ENCODE measurements at places on chromosomes 5 and 9.

DNA sequence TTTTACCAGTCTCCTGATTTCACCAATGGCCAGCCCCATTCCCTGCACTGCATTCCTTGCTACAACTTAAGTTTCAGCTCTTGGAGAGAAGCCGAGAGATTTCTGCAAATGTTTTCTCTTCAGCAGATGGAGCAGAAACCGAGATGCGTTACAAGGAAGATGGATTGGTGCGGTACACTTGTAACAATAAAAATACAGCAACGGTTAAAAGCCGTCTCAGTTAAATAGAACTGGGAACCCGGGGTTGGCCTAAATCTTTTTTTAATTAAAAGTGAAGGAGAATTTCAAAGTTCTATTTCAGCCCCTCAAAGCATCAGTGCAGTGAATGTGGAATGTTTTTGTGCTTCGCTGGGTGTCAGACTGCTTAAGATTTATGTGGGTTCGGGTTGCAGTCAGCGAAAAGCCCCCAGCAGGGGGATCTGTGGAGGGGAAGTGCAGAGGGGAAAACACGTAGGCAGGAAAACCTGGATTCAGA, 19.8 kb downstream of the BRINP1 start:
- DNase-seq: no peak

DNA sequence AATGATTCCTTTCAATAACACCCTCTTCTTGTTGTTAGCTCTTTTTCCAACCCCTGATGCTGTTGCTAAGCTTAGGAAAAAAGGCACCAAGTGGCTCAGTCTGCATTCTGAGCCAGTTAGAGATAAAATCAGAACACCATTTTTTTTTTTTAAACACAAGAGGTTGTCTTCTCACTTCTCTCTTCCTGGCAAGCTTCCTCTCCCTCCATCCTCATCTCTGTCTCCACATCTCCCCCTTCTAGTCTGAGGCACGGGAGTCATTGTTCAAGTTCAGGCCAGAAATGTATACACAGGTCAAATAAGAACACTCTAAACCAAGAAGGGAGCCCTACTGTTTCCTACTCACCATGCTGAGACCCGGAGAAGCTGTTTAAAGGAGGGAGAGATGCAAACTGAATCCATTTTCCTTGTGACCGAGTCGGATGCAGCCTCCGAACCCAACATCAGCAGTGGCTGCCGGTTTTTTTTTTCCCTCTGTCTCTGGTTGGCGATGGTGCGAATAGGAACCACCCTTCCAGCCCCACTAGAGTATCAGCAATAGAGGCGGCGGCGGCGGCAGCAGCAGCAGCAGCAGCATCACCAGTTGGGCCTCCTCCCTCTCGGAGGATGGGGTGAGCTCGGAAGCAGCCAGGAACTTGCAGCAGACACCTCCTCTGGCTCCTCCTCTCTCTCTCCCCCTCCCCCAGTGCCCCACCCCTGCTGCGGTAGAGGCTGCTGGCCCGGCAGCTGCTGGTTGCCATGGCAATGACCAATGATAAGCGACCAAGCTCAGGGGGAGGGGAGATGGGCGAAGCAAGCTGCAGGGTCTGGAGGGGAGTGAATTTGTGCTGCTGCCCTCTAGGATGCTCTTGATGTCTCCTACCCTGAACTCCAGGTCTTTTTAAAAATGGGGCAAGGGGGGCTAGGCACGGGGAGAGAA, at the start of gene JAKMIP2:
JAKMIP2 (minus strand) TSS at position 619 of the 919 bp plus-strand sequence. CDS start 110,922 bp downstream, outside the sequence.
- peak; percentile 98 for DNase-seq

DNA sequence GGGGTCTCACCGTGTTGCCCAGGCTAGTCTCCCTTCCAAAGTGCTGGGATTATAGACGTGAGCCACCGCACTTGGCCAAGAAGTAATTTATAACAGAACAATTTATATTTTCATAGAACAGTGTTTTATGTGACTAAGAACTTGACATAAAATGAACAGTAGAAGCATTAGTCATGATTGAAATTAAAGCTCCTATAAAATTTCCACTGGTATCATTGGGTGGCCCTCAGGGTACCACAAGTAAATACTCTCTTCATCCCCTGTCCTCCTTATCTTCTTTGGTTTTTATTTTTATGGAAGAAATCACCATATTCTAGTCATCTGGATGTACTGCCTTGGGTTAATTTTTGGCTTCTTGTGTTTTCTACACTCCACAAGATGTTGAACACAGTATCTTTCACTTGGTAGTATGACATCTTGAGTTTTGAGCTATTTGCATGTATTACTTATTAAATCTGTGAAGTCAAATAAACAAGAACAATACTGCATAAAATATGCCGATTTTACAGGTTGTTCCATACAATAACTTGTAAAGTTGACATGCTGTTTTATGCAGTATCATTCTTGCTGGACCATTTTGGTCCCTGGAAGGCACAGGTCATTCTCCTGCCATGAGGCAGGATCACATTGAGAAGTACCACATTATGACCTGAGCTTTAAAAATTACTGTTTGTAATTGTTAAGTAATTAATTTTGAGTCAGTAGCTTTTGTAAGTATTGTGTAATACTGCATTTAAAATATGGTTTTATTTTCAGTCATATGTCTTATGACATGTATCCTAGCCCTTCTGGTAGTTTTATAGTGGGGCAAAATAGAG, 24.4 kb downstream of the LMNB1 start:
- DNase-seq: no peak

- DNase-seq: no peak
Observed at GRCh38 chr5:62596691-62597090, 18.1 kb downstream of the LRRC70 start.

DNA sequence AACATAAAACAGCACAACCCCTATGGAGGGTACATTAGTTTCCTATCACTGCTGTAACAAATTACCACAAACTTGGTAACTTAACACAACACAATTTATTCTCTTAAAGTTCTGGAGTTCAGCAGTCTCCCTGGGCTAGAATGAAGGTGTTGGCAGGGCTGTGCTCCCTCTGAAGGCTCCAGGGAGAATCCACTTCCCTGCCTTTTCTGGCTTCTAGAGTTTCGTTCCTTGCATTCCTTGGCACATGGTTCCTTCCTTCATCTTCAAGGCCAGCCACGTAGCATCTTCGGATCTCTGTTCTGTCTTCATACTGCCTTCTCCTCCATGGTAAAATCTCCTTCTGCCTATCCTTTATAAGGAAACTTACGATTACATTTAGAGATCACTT, 25.0 kb upstream of the GSN start:
- no peak for DNase-seq

DNA sequence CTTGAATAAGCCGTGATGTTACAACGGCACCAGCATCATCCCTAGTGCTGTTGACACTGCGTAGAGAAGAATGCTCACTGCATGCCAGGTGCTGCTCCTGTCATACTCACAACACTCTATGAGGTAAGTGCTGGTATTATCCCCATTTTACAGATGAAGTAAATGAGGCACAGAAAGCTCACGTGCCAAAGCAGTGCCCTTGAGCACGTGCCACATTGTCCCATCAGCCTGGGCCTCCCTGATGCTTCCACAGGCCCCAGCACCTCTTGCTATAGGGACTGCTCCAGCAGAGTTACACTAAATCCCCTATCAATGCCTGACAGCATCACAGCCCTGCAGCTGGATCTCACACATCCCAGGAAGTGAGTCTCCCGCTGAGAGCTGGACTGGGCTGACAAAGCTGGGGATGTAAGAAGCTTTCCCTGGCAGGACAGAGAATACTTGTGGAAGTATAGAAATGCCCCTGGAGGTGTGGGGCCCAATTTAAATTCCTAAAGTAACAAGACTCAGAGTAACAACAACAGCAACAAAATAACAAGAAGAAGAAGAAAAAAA, 216.1 kb downstream of the FSTL4 start:
- DNase-seq: no peak

GRCh38 chr9:102225841-102226441, 487.5 kb upstream of the GRIN3A start:
- no peak for DNase-seq

DNA sequence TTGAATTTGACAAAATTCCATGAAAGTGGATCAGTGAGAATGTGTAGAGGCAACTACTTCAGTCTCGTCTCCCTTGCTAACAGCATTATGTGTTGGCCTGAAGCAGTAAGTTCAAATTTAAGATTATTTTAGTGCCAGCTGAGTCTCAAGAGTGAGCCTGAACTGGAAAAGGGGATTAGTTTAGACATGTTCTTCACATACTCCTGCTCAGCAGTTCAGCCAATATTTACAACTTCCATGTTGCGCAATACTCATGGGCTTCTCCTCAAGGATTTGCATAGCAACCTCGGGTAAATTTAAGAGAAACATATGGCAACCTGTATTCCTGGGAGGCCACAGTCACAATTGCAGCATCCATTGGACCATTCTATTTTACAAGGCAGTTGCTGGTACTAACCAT, 553.8 kb downstream of the PTPRD start:
- DNase-seq: no peak

GRCh38 chr9:129435988-129436717, 184.7 kb downstream of the C9orf50 start:
- no peak for DNase-seq

- peak; percentile 43 for DNase-seq
Observed at GRCh38 chr5:173888473-173889131, 453 bp downstream of the CPEB4 start.

GRCh38 chr5:64145216-64145895, 20.3 kb upstream of the RNF180 start:
- DNase-seq: no peak

GRCh38 chr9:111438541-111439235, 45.5 kb downstream of the ECPAS start:
- DNase-seq: no peak

DNA sequence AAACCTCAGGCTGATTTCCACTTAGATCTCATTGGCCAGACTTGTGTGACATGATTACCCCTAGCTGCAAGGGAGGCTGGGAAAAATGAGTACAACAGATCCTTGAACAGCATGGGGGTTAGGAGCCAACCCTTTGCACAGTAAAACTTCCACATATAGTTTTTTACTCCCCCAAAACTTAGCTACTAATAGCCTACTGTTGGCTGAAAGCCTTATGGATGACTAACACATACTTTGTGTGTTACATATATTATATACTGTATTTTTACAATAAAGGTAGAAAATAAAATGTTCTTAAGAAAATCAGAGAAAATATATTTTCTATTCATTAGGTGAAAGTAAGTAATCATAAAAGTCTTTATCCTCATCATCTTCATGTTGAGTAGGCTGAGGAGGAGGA, 217.4 kb downstream of the NMUR2 start:
- no peak for DNase-seq

GRCh38 chr5:40332970-40333369, 346.7 kb upstream of the PTGER4 start:
- peak; percentile 11 for DNase-seq

- DNase-seq: no peak
Observed at GRCh38 chr5:116440457-116441001, 134.1 kb downstream of the SEMA6A start.

DNA sequence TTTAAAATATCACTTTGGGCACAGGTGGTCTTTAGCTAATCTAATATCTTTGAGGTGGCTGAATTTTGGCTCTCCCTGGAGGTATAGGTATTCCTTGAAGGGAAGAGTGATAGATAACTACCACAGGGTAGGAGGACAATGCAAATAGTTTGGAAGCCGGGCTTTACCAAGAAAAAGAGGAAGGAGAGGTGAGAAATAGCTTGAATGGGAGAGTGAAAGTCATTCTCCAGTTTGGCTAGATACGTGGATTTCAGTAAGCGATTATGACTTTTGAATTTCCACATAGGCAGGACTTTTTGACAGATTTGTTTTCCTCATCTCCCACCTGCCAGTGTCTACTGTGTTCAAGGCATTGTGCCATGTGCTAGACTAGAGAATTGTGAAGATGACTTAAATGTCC, 45.5 kb downstream of the RASA1 start:
- DNase-seq: peak; percentile 37

DNA sequence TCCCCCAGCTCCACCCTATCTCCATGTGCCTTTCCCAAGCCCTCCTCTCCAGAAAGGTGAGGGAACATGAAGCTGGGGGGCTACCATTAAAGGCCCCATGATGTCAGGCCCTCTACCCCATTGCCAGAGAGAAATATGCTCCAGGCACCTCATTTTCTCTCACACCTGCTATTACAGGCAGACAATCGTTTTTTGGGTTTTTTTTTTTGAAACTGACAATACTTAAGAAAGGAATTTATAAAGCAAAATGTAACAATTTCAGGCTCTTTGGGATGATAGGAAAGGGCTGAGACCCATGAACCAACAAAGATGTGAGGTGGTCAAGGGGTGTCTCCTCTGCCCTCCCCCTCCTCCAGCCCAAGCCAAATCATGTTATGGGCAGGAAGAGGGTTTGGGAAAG, 1.5 kb upstream of the GFRA3 start:
- no peak for DNase-seq

- peak; percentile 62 for DNase-seq
Observed at GRCh38 chr5:81856948-81857928, 106.3 kb upstream of the SSBP2 start.

DNA sequence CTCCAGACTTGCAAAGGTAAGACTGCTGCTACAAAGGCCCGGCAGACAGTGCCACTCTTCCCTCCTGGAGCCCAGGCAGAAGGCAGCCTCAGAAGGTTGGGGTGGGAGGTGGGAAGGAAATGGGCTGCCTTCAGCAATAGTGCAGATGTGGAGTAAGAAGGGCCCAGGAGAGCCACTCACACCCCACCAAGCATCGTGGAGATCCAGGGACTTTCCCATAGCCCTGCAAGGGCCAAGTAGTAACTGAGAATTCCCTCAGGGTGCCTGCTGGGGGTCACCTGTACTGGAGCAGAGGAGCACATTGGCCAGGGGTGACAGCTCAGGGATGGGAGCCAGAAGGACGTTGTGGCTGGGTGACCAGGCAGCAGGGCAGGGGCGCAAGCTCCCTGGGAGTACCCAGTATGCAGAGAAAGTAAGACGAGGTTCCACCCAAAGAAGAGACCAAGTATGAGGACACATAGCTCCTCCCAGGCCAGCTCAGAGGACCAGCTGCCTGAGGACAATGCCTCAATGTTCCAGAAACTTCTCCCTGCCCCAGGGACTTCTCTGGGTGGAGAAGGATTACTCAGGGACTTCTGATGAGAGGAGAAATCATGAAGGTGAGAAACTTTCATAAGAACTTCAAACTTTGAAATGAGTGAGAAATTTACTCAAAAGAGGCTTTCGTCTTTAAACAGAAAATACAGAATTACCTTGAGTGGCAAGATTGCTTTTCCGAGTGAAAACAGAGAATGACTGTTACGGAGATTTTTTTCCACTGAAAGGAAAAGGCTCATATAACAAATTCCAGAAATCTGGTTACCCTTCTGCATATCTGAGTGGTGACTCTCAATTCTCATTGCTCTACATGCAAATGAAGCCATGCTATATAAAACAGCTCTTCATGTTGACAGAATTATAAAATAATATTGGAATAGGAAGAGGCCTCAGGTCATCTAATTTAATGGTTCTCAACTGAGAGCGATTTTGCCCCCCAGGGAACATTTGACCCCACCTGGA, 87.9 kb upstream of the TRIO start:
- no peak for DNase-seq

- peak; percentile 37 for DNase-seq
Observed at GRCh38 chr9:78707481-78707991, 410.6 kb downstream of the PSAT1 start.

DNA sequence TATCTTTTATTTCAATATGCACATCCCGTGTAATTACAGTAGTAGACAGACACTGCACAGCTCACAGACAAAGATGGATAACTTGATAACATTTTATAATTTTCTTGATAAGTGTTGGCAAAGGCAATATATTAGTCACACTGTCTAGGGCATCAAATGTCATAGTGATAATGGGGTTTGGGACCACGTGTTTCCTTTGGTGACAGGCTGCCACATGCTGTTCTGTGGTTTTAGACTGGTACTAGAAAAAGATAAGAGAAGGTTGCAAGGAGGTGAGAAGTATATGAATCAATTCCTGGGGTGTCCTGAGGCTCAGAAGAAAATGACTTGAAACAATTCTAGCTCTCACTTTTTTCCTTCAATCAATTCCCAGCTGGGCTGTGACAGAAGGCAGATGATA, 258.8 kb upstream of the CHD1 start:
- DNase-seq: peak; percentile 18

- no peak for DNase-seq
Observed at GRCh38 chr5:32514806-32515205, 70.3 kb upstream of the ZFR start.

Measured in hematopoietic multipotent progenitor cell treated with erythropoietin and hydrocortisone succinate and interleukin-3 and kit ligand, for 4 days (in vitro differentiated cells).